ENCODE measurements at places on chromosomes 1 and 21.

- peak; percentile 39 for DNase-seq
Observed at GRCh38 chr1:24151175-24151533, 8.2 kb upstream of the IL22RA1 start.

GRCh38 chr1:168613038-168613451 is 36.6 kb downstream of the XCL1 start:
- no peak for DNase-seq

GRCh38 chr1:118116401-118116800 is 68.6 kb downstream of the SPAG17 start:
- no peak for DNase-seq

- DNase-seq, result peak; percentile 51
Observed at GRCh38 chr1:197356723-197357533, 88.9 kb downstream of the CRB1 start.

All from OCI-LY7 (cell line).